CD8-positive, alpha-beta memory T cell (primary cell): ENCODE measurements at places on chromosomes 11 and 22.

DNA sequence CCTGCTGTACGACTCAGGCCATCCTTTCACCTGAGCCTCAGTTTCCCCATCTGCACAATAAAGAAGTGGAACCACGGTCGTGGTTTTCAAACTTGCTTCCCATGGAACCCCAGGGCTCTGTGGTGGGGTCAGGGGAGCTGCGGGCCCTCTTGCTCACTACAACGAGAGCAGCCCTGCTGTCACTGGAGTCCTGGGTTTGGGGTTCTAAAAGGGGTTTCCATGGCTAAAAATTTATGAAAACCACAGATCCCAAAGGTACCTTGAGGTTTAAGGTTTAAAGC, 45.4 kb upstream of the CARS1 start:
- no peak for DNase-seq

DNA sequence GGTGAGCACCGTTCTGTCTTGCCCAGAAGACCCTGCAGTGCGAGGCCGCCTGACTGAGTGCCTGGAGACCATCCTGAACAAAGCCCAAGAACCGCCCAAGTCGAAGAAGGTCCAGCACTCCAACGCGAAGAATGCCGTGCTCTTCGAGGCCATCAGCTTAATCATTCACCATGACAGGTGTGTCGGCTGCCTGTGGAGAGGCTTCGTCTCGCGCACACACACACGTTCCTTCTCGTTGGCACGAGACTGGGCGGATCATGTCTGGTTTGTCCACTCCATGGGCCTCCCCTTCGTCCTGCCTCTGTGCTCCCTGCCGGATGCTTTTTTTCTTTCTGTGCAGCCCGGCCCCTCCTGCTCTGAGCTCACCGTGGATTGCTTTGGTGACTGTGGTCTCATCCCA, 51.1 kb downstream of the MUC6 start:
- DNase-seq: no peak

DNA sequence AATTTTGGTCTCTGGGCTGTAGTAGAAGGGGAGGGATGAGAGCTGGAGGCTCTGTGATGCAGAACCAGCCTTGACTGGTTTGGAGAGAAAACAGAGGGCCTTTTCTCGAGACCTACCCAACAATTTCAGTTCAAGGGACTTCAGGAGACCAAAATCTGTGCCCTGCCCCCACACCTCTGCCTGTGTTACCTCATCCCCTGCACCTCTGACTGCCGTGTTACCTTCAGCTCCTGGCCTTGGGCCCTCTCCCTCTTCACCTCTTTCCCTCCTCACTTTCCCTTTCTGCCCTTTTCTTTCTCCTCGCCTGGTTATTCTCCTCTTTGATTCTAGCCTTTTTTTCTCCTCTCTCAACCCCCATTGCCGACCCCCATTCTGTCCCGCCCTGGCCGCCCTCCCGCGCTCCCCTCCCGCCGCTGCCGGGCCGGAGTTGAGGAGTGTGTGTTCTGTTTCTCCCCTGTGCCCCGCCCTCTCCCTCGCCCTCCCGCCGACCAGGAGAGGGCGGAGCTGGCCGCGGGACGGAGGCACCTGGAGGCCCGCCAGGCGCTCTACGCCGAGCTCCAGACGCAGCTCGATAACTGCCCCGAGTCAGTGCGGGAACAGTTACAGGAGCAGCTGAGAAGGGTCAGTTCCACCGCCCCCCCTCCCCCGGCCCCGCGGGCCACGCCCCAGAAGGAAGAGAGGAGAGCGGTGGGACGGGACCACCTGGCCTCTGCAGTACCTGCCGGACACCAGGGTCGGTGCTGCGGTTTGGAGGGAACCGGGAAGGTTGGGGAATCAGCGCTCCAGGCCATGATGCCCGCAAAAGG, 27.2 kb downstream of the PHLDB1 start:
- DNase-seq: no peak

DNA sequence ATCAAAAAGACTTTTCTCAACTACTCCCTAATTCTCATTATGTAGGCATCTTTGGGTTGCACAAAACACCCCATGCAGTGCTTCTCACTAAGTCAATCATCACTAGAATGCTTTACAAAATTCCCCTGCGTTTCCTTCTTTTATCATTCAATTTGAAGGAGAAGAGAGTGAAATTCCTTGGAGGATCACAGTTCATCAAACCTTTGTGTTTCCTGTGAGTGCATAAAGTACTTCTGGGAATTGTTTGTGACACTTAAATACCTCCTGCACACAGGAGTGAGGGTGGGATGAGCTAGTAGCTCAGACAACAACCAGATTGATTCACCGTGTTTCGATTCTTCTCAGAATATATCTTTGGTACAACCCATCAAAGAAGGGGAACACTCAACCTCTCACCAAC, 3.7 kb upstream of the OR5AR1 start:
- DNase-seq: no peak

GRCh38 chr11:121035169-121035755, 11.4 kb downstream of the TBCEL start:
- DNase-seq: no peak

- DNase-seq: no peak
Measured at GRCh38 chr22:23107487-23108248, 34.1 kb downstream of the RSPH14 start.

DNA sequence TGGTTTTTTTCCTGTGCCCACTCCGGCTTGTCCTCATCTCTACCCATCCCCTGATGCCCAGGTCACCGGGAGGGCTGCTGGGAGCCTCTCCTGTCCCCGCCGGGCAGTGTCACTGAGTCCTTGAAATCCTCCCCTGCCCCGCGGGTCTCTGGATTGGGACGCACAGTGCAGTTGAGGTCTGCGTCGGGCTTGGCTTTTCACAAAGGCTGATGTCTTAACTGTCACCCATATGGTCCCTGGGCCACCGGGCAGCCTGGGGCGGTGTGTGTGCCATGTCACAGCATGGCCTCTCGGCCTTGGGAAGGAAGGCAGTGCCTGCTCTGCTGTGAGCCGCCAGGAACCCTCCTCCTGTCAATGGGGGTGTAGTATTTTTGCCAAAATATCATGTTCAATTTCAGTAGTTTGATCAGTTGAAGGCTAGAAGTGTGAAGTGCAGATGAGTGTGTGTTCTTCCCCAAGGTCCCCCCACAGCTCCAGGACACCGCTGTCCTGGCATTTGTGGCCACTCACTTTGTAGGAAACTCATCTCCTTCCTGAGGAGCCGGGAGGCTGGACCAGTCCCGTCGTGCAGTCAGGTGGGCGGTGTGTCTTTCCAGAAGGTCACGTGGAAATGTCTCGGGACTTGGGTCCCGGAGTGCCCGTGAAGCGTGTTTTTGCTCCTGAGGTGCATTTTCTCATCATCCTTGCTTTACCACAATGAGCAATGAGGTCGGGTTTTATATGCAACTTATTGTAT, 37.6 kb downstream of the CTTN start:
- DNase-seq: no peak

DNA sequence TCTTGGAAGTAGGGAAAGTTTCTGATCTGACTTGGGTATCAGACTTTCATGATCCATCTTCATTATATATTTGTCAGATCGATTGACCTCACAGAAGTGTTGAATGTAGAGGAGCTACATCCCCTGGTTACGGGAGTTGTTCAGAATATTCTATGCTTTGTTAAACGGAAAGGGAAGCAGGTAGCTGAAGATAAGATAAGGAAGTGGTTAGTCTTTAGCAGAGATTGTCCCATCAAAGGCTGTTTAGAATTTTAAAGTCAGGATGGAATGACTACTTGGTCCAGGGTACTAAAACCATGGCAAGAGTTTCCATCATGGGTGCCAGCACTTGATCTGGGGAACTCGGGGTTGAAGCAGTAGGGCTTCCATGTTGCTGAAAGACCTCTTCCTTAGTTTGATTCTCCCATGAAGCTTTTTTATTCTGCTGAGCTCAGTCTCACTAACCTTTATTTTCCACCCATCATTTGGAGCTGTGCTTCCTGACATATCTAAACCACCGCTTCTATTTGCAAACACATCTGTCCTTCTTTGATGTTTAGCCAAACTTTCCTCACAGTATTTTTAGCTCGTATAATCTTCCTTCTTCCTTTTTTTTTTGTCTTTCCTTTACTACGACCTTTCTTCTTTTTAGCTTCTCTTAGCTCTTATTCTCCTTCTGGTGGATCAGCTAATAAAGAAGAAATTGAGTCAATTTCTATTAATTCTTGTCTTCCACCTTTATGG, 4.0 kb upstream of the C22orf31 start:
- DNase-seq: no peak

DNA sequence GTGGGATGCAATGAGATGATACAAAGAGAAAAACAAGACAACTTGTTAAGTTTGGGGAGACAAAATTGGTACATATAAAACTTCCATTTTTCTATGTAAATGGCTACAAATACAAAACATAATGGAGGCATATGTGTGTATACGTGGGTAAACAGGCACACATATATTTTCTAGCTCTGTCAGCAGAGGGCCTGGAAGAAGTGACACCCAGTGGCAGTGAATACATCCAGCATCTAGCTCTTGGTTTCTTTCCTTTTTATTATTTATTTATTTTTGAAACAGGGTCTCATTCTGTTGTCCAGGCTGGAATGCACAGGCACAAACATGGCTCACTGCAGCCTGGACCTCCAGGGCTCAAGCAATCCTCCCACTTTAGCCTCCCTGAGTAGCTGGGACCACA, 5.0 kb upstream of the RASL10A start:
- no peak for DNase-seq

DNA sequence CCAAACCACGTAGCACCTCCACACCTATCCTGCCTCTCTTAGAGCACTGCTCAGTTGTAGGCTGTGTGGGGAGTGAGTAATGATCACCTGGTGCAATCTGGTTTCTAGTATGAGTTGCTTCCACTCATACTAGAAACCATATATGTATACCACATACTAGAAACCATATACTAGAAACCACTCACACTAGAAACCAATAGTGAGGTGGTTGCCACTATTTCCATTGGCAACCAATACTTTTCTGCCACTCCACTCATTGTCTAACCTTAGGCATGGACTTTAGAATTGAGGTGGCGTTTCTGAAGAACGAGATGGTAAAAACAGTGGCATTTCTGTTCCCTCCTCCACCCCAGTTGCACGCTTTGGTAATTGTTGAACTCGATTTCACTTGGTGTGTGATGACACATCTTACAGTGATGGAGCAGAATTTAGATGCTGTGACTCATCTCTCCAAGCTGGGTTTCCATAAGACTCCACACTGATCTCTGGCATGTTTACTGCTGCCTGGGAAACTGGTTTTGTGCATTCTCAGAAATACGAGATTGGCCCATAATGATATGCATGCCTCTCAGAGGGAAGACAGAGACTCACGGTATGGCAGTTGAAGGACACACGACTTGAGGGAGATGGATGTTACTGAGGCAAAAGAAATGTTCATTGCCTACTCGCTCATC, 82.9 kb downstream of the KIRREL3 start:
- no peak for DNase-seq

DNA sequence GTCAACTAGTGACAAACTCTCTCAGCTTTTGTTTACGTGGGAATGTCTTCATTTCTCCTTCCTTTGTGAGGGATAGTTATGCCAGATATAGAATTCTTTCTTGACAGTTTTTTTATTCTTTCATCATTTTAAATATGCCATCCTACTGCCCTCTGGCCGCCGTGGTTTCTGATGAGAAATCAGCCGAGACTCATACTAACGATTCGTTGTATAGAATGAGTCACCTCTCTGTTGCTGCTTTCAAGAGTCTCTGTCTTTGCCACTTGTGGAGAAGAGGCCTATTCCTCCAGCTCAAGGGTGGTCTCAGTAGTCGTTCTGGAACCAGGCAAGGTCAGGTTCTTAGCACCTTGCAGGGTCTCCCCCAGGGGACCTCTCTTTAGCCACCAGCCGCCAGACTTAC, 8.0 kb downstream of the MYO7A start:
- no peak for DNase-seq

GRCh38 chr11:104163100-104164027, 583 bp downstream of the PDGFD start:
- DNase-seq: no peak

- peak; percentile 56 for DNase-seq
Measured at GRCh38 chr11:47152953-47153950, 23.4 kb downstream of the ARFGAP2 start.

- DNase-seq: no peak
Measured at GRCh38 chr11:43924112-43924855, 18.2 kb upstream of the C11orf96 start.

- DNase-seq: no peak
Measured at GRCh38 chr11:102187416-102188151, 77.3 kb downstream of the YAP1 start.

DNA sequence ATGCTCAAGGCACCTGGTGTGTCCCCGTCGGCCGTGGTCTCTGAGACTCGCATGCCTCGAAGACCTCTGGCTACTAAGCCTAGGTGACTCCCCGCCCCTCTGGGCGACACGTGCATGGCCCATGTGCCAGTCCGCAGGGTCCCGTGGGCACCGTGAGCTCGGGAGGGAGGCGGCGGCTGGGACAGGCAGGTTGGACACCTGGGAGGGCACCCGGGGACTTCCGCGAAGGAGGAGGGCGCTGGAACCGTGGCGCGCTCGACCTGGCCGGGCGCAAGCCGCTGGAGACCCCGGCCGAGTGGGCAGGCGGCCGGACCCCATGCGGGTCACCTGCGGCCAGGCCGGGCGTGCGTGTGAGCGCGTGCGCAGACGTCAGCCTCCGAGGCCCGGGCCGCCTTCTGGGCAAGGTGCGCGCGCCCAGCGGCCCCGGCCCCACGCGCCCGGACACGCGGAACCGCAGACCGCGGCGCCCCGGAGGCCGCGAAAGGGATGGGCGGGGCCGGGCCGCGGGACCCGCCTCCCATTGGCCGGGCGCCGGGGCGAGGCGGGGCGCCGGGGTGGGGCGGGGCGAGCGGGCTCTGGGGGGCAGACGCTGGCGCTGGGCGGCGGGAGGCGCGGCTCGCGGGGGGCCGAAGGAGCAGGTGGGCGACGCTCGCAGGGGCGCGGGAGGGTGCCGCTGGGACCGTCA, 579 bp upstream of the RASD2 start:
- peak; percentile 73 for DNase-seq

DNA sequence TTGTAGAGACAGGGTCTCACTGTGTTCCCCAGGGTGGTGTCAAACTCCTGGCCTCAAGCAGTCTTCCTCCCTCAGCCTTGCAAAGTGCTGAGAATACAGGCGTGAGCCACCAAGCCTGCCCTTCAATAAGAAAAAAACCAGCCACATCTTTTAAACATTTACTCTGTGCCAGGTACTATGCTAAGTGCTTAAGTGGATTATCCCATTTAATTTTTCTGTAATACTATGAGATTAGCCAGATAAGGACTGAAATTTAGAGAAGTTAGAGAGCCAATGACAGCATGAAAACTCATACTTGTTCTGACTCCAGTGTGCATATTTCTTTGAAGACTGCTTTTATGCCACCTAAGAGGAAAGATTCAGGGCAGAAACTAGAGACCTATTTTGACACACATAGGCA, 35.7 kb downstream of the PPME1 start:
- DNase-seq: no peak

DNA sequence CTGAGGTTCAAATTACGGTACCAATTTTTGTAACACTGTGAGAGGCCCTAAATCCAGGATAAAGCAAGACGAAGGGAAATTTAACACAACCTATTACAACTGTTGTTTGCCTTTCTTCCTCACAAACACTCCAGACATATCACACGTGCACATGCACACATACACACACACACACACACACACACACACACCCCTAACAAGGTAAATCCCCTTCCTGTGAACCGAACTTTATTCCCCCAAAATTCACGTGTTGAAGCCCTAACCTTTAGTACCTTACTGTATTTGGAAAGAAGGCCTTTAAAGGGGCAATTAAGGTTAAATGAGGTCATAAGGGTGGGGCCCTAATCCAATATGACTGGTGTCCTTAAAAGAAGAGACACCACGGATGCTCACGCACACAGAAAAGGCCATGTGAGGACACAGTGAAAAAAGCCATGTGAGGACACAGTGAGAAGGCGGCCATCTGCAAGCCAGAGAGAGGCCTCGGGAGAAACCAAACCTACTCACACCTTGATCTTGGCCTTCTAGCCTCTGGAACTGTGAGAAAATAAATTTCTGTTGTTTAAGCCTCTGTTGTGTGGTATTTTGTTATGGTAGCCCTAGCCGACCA, 1.8 kb downstream of the SERGEF start:
- peak; percentile 46 for DNase-seq
